ENCODE measurements at places on chromosomes 3 and 15.
A peak's percentile ranks its signal among the peaks of the same experiment; 100 is the strongest.

DNA sequence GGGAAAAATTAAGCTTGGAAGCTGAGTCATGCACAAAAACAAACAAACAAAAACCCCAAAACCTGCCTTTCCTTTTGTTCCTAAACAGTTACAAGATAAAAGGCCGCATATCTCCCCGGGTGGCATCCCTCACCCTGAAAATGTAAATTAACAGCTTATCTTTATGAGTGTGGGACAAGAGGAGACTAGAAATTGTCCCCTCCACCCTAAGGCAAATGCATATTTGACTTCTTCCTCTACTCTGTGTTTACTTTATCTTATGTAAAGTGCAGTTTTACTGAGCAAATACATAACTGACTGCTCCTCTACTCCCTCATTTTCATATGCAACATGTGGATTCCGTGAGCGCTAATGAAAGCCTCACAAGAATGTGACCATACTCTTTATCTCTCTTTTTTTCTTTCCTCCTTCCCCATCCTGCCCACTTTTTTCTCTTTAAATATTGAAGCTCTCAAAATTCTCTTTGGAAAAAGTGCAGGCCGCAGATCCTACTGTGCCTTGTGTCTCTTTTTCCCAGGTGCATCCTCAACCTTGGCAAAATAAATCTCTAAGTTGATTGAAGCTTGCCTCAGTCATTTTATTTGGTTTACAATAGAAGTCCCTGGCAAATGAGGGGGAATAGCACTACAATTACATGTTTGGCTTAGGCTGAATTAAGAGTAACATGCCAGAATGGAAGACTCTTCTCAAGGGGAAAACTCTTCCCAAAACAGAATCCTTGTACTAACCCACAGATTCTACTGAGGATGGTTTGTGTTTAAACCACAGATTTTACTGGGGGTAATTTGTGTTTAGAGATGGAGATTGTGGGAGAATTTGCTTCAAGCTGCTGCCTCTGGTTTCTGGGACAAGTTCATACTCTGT lies 72.7 kb upstream of the WDR72 start:
- no peak for DNase-seq

DNA sequence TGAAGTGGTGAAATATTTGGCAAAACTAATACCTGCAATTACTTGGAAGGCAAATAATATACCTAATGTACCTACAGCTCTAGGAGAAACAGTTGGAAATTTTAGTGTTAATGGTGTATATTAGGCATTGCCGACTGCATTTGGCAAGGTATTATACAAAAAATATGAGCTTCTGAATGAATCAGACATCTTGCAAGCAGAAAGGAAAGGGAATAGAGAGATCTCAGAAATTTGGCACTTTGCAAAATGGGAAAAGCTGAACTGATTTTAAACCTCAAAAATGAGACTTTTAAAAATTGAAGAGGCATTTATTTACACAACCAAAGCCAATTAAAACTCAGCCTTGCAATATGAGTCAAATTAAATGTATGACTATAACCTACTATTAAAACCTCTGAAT lies 40.2 kb upstream of the C15orf61 start:
- no peak for DNase-seq

DNA sequence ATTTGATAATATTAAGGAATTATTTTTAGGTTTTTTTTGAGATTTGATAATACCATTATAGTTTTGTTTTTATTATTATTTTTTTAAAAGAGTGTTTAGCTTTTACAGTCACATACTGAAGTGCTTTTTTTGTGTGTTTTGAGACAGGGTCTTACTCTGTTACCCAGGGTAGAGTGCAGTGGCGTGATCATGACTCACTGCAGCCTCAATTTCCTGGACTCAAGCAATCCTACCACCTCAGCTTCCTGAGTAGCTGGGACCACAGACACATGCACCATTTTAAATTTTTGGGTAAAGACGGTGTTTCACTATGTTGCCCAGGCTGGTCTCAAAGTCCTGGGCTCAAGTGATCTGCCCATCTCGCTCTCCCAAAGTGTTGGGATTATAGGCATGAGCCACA lies 73.0 kb downstream of the SUMF1 start:
- peak; percentile 58 for DNase-seq

DNA sequence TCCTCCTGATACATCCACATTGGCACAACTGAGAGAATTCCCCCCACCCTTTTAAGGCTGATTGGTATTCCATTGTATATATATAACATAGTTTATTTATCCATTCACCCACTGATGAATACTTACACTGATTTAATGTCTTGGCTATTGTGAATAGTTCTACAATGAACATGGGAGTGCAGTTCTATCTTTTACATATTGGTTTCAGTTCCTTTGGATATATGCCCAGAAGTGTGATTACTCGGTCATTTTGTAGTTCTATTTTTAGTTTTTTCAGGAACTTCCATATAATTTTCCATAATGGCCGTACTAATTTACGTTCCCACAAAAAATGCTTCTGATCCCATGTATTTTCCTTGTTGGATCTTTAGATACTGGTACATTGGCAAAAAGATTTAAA lies 135.3 kb downstream of the FMN1 start:
- DNase-seq: no peak

DNA sequence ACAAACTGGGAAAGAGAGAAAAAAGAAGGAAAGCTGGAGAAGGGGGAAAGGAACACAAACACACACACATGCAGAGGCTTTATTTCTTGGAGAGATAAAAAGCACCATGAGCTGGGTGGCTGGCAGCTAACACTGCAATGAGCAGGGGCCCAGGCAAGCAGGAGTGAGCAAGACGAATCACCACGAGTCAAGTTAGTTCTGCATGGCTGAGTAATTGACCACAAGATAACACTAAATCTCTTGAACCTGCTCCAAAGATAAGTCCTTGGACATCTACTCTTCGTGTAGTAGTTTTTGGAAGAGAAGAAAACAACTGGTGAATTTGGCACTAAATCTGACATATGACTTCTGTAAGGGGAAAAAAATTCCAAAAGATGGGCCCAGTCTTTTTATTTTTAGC lies 100.9 kb downstream of the MYO5A start:
- no peak for DNase-seq

All from CD8-positive, alpha-beta T cell (primary cell).